AG04450 (cell line): ENCODE measurements at places on chromosomes 1 and 21. TPM values are rescaled to one million over a fixed set of nuclear protein-coding genes. Genes with fewer than 3 reads are reported as not detected.

GRCh38 chr1:103941086-103941485, 191.4 kb downstream of the AMY1C start:
- DNase-seq, result no peak

- no peak for DNase-seq
Measured at GRCh38 chr1:203441766-203442165, 33.8 kb upstream of the PRELP start.

DNA sequence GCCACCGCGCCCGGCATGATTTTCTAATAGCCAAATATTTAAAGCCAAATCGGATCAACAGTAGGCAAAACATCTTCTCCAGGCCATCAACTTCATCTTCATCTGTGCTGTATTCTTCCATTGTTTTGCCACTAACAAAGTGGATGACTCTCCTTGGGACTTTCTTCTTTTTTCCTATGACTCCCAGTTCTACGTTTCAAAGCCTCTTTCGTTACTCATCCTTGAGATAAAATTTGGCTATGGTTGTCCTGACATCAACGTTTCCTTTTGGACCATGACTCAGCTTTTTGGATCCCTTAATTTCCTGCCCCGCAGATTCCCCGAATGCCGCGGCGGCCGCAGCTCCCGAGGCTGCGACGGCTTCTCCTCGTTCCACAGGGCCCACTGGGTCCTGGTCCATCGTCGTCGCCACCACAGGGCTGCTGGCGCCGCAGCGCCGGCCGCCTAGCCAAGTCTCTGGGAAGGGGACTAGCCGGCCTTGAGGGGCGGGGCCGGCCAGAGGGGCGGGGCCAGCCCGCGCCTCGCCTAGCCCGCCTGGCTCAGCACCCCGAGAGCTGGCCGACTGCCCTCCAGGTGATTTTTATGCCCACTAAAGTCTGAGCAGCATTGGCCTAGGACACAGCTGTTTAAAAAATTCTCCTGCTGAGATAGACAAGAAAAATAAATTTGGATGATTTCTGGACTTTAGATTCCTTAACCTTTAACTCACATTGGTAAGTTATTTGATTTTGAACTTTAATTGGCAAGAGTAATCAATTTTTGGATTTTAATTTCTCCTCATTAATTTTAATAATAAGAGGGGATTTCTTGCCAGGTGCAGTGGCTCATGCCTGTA, 93.9 kb downstream of the ADCY10 start:
- DNase-seq, result peak; percentile 63

DNA sequence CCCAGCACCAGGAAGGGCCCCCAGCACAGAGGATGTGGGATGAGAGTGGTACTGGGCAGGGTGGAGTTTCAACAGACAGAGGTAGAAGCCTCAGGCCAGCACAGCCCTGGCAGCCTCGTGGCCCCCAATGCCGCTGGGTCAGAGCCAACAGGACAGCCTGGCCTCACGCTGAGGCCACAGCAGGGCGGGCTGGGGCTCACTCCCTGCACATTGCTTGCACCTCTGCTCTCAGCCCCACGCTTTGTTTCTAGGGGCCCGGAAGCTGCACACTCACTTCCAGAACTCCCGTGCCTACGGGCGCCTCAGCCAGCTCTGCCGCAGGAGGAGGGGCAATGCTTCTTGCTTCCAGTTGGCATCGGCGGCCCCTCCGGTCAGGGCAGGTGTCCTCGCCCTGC, 72.9 kb downstream of the SIK1 start:
- DNase-seq, result no peak

- peak; percentile 84 for DNase-seq
Measured at GRCh38 chr21:43600642-43601402, 58.5 kb downstream of the HSF2BP start.

DNA sequence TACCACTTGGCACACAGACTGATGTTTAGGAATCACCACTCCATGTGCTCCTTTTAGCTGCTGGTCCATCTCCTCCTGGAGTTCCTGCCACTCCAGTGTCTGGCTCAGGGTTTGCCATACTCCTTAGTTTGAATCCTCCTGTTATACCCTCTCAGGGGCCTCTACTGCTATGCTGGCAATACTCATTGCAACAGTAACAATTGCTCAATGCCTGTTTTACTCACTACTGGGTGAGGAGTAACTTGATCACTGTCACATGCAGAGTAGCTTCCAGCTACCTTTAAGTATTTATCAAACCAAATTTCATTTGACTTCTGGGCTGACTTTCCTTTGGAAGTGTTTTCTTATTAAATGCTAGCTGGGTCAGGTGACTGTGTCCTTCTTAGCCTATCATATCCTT, 107.2 kb upstream of the WLS start:
- DNase-seq, result no peak

- peak; percentile 57 for DNase-seq
Measured at GRCh38 chr21:25801217-25802014, 66.6 kb downstream of the GABPA start.

DNA sequence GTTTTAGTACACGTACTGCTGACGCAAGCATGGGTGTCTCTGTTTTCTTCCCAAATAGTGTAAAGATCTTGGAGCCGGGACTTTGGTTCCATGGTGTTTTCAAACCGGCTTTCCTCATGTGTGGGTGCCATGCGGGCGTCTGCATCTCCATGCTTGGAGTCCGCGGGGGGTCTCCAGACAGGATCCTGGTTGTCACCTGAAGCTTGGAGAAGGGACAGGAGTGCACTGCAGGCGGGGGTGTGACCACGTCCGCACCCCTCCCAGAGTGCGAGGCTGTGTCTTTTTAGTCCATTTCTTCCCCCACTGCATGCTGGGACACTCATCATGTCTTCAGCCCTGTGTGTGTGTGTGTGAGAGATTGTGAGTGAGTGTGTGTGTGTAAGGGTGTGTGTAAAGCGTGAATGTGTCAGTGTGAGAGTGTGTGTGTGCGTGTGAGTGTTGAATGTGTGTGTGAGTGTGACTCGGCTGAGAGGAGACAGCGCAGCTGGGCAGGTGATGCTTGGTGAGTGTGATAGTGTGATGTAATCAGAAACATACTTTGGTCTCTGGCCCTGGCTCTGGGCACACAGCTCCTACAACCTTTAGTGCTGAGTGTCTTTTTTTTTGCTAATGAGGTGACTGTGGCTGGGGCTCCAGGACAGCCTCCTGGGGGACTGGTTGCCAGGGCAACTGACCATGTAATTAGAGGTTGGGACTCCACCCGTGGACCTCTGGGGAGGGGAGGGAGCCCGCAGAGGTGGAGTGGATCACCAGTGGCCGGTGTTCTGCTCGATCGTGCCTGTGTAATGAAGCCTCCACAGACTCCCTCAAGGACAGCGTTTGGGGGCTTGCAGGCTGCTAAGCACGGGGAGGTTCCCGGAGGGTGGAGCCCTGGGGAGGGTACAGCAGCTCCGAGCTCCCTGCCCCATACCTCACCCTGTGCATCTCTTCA, 55.1 kb downstream of the AGPAT3 start:
- DNase-seq, result no peak

TNNT2 gene
- polyA plus RNA-seq, result 1.6 and 2.3 TPM in 2 replicates

TRIM62 gene
- polyA plus RNA-seq, result 4.5 and 7.2 TPM in 2 replicates

LAD1 gene
- 0.04 and 0.09 TPM in 2 replicates for polyA plus RNA-seq

FCRLB gene
- 0.48 TPM in 2 replicates for polyA plus RNA-seq

COL6A2 gene
- polyA plus RNA-seq, result 454 and 676 TPM in 2 replicates

RIPPLY3 gene
- polyA plus RNA-seq, result 0.04 TPM in 1 of 2 replicates, not detected in the other

C1orf185 gene
- polyA plus RNA-seq, result not detected in 2 replicates
